ENCODE measurements at places on chromosomes 4 and X.

DNA sequence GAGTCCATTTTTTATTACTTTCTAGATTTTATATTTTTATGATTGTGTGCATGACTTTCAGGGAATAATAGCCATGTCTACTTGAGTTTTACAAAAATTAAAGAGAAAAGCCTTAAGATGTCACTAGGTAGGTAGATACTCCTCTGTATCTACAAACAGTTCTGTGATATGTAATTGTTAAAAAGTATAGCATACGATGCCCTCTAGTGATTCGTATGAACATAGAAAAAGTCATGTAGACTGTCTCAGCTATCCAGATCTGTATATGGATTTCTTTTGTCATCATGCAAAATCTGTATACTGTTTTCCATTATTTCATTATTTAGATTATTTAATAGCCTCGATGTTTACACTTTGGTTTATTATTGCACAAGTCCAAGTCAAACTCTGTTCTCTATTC, 856.6 kb downstream of the CENPC start:
- no peak for DNase-seq

DNA sequence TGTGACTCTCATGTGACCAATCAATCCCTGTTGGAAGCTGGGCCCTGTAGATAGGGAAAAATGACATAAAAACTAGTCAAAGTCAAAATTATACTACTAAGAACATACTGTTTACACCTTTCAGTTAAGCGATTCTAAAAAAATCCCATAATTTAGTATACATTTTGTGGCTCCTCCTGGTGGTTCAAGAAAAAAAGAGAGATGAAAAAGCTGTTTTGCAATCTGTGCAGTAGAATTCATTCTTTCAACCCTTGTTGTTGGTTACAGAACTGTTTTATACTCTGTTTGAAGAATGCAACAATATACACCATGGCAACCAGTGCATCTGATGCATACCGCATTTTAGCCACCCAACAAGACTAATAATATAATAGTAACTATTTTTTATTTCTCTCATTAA, 66.8 kb upstream of the ANK2 start:
- no peak for DNase-seq

- peak; percentile 14 for DNase-seq
Observed at GRCh38 chrX:46710425-46710824, 48.5 kb downstream of the SLC9A7 start.

- DNase-seq: no peak
Observed at GRCh38 chrX:49177338-49177833, 5.7 kb downstream of the PLP2 start.

Data from activated CD4-positive, alpha-beta memory T cell treated with anti-CD3 and anti-CD28 coated beads for 36 hours (primary cell).